ENCODE measurements at places on chromosomes 11 and 22. TPM values are rescaled to one million over a fixed set of nuclear protein-coding genes. Genes with fewer than 3 reads are reported as not detected.

The OR8D4 gene
- total RNA-seq = not detected

The OR52H1 gene
- not detected for total RNA-seq

GRCh38 chr11:114169821-114170220, 110.3 kb downstream of the ZBTB16 start:
- no peak for DNase-seq

GRCh38 chr11:124405581-124405980, 6.8 kb upstream of the OR8B3 start:
- DNase-seq = no peak

Data from activated T-cell treated with anti-CD3 and anti-CD28 coated beads, Interleukin-2, amount 50 U/mL, for 72 hours (primary cell).